ENCODE measurements at places on chromosomes 4 and X.

DNA sequence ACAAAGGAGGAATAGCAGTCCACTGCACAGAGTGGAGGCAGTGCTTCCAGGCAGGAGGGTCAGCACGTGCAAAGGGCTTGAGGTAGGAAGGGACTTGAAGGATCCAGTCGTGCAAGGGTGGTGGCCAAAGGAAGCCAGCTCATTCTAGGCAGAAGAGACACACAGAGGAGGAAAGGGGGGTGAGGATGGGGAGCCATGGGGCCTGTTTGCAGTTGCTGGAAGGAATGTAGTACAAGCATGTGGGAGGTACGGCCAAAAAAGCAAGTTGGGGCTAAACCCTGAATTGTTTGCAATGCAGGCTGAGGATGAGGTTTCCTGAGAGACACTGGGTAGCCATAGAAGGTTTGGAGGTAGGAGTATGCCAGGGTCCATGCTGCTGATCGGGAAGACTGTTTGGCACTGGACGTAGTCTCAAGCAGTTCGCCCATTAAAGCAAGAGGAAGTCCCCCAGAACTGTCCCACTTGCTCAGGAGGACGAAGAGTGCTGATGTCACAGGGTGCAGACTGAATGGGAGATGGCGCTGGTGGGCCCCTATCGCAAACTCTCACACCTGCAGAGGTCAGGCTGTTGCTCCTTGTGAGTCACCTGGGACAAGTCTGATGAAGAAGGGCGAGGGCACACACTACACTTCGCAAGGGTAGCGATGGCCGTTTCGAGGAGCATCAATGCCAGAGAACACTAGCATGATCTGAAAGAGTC lies 9.1 kb upstream of the MAN2B2 start:
- no peak for DNase-seq

- no peak for DNase-seq
Observed at GRCh38 chrX:136773648-136774047, 7.1 kb downstream of the ARHGEF6 start.

GRCh38 chrX:2751291-2751690 lies 549 bp upstream of the XG start:
- no peak for DNase-seq

GRCh38 chr4:153001626-153002025 lies 65.5 kb downstream of the FHDC1 start:
- DNase-seq, result no peak

- DNase-seq, result no peak
Observed at GRCh38 chrX:20825984-20826383, 548.2 kb upstream of the CNKSR2 start.

DNA sequence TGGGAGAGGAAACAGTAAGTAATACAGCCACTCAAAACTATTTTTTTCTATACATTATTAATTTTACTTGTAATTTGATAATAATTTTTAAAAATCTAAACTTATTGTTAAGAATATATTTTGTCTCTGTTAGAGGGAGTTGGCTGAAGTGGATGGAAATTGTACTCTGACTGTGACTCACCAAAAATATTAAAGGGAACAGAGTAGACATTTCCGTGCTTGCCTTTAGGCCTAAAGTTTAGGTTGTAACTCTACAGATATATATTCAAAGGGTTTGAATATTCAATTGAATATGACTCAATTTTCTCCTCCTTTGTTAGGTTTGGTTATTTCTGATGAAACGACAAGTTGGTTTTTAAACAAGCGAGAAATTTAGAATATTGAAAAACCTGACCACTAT lies 128.3 kb upstream of the PITX2 start:
- DNase-seq, result no peak

- no peak for DNase-seq
Observed at GRCh38 chr4:141127884-141128283, 5.4 kb downstream of the RNF150 start.

- DNase-seq, result no peak
Observed at GRCh38 chr4:174284487-174284886, 776 bp downstream of the CEP44 start.

GRCh38 chr4:112664611-112665010 lies 27.7 kb downstream of the LARP7 start:
- no peak for DNase-seq

DNA sequence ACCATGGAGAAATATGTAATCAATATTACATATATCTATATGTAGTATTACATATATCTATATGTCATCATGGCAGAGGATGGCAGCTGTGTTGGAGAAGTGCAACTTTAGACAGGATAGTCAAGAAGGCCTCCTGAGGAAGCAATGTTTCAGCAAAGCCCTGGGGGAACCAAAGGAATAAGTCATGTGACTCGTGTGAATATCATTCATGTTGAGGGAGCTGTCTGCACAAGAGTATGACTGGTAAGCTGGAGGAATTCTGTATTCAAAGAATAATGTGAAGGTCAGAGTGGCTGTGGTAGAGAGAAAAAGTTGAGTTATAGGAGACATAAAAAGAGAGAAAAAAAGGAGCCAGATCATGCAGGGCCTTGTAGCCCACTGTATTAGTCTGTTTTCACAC lies 92.9 kb upstream of the EDNRA start:
- DNase-seq, result no peak

DNA sequence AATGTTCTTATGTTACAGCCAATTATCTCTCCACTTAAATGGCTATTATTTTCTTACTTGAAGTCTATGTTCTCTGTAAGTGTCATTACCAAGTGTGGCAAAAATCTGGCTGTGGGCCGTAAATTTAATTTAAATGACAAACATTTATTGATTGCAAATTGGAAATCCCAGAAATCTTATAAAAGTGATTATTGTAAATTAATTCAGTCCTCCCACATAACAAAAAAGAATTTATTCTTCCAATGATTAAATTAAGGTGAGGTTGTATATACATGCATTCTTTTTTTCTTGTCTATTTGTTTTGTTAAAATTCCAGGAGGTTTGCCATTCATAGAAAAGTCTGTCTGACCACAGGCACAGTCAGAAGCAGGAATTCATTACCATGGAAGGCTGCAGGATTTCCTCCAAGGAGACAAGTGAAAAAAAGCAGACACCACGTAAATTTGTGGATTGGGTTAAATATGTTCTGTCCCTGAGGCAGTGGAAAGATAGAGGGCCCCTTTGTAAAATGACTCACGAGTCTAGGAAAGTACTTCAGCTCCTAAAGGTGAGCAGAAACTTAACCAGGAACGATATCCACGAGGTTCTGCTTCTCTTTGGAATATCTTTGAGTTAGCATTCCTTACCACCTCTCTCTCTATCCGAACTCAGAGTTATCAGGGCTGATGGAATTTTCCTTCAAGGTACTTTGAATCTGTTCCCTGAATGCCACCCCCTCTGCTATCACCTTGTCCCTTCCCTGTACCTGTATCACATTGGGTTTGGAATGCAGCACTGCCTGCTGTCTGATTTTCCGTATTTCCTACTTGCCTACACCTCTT lies 10.7 kb downstream of the PPARGC1A start:
- no peak for DNase-seq

- DNase-seq, result no peak
Observed at GRCh38 chr4:156771171-156771837, 200.3 kb downstream of the PDGFC start.

DNA sequence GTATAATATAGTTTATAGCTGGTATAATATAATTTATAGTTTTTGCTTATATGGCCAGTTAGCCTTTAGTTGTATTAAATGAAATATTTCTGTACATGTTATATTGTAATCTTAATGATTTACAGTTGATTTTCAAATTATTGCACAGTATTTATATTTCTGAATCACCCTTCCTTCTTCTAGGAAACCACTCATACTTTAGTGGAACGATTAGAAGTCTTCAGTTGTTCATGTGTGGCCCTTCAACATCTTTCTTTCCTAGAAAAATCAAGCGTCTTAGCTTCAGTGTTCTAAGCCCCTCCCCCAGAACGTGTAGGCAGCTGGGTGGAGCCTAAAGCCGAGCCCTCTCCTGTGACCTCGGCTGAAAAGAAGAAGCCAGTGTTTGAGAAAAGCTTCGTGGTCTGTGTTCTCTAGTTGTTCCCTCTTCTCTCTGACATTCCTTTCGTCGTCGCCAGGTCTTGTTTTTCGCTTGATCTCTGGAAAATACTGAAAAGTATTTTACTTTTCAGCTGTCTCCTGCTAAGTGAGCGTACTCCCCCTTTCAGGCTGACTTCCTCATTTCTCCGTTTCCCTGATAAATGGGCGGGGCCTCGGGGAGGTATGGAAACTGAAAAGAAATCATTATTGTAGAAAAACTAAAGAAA lies at the start of gene C4orf33:
Gene C4orf33 (plus strand): TSS at position 342 of the 644 bp plus-strand sequence. CDS start 6,459 bp downstream, outside the sequence.
- peak; percentile 59 for DNase-seq

DNA sequence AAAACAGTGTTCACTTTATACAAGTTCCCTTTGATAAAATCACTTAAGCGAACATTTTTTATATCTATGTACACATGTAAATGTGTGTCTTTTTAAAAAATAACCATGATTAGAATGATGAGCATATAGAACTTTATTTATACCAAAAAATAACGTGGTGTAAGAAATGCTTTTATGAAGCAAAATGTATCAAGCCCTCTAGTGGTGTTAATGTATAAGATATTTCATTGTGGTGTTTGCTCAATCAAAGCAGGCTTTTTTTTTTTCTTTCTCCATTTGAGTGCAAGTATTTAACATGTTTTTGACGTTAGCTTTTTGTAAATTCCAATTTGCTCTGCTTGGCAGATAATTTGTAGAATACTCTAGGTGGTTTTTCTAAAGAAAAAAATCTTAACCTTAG lies 2092.4 kb upstream of the TENM3 start:
- DNase-seq, result no peak

DNA sequence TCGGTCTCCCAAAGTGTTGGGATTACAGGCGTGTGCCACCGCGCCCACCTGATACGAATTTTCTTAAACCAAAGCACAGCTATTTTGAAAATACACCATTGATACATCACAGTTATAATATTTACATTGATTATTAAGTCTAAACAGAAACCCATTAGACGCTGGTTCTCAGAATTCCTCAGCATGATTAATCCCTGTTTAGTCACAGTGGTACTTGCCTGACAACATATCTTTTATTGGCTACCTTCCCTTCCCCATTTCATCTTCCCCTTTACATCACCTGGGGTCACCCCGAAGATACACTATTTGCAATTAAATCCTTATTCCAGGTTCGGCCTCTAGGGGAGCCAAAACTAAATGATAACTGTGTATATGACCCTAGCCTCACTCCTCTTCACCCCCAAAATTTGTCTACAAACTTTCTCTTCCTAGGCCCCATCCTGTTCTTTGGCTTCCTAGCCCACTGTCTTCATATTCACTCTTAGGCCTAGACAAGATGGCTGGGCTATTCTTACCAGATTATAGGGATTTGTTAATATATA lies 36.8 kb upstream of the IL1RAPL1 start:
- no peak for DNase-seq

GRCh38 chrX:70664726-70665125 lies 220.1 kb downstream of the DLG3 start:
- no peak for DNase-seq

GRCh38 chr4:141432000-141432712 lies 204.2 kb upstream of the IL15 start:
- no peak for DNase-seq

GRCh38 chr4:153988492-153989363 lies 199.8 kb upstream of the SFRP2 start:
- no peak for DNase-seq

- peak; percentile 17 for DNase-seq
Observed at GRCh38 chrX:17737986-17738713, 857 bp downstream of the SCML1 start.

DNA sequence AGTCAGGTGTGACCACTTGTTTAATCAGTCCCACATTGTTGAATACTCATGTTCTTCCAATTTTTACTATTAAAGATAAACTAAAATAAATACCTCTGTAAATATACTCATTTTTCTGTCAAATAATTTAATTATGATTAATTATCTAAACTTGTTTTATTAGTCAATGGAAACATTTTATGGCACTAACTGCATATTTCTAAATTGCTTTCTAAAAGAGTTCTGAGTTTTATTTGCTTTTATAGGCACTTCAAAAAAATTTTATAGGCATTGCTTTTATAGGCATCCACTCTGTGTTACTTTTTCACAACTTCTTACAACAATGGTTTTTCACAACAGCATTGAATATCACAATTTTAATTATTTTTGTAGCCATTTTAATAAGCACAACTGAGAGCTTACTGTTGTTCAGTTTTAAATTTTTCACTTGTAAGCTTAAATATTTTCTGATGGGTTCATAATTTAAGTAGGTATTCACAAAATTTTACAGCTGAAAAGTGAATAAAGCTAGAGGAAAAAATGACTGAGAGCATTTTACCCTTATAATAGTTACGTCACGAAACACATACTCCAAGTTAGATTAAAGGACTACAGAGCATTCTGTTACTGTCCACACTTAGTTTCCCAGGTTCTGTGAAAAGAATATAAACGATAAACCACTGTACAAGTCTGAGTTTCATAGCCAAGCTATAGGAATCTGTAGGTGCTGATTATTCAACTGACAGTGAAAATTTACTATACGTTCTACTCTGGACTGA lies 140.8 kb upstream of the ETNPPL start:
- no peak for DNase-seq

- no peak for DNase-seq
Observed at GRCh38 chr4:53705151-53705764, 114.0 kb upstream of the LNX1 start.

GRCh38 chr4:38967260-38968095 lies 64.7 kb downstream of the TMEM156 start:
- no peak for DNase-seq

DNA sequence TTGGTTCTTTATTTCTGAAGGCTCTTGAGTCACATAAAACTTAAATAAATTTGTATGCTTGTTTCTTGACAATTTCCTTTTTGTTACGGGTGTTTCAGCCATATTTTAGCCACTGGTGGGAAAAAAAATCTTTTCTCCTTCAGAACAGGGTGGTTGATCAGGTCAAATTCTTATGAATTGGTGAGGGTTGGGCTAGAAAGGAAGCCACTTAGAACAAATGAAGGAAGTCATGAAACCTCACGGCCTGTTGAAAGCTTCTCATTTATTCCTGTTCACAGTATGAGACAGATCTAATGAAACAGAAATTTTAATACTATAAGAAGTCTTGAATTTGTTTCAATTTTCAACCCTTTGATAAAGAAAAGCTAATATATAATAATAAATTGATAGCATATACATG lies 12.1 kb upstream of the PDLIM5 start:
- DNase-seq, result no peak

- DNase-seq, result no peak
Observed at GRCh38 chr4:39660757-39661156, 22.1 kb upstream of the SMIM14 start.

DNA sequence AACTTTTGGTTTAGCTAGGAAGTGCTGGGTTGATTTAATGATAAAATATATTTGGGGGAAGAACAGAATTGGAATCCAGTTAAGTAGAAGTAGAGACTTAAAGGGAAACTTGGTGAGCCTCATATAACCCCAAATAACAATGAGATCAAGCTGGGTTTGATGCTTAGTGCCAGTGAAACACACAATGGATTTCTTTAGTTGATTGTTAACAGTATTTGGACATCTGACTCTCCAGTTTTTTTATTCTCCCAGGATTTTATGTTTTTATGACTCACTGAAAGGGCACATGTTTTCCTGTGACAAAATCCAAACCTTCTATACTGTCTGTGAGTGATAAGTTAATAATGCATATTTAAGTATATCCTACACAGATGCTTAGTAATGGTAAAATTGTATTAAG lies 2.7 kb upstream of the NEUROG2 start:
- DNase-seq, result no peak
